ENCODE measurements at places on chromosomes 2 and 18. TPM values are rescaled to one million over a fixed set of nuclear protein-coding genes. Genes with fewer than 3 reads are reported as not detected.

CD8B2 gene
- total RNA-seq: not detected

NEU4 gene
- total RNA-seq: 6.8 TPM

LOXHD1 gene
- not detected for total RNA-seq

TMEM247 gene
- total RNA-seq: not detected

IL1R1 gene
- total RNA-seq: 72.8 TPM

CCDC68 gene
- 13.0 TPM for total RNA-seq

HMSD gene
- total RNA-seq: 0.10 TPM

PDCD1 gene
- not detected for total RNA-seq

DUSP28 gene
- 4.8 TPM for total RNA-seq

FAM124B gene
- total RNA-seq: 0.17 TPM

CXCR1 gene
- not detected for total RNA-seq

UGT1A4 gene
- not detected for total RNA-seq

ABCB11 gene
- total RNA-seq: 9.2 TPM

CIB4 gene
- total RNA-seq: not detected

ASXL2 gene
- 13.3 TPM for total RNA-seq

EMILIN2 gene
- 10.6 TPM for total RNA-seq

CAPN13 gene
- 6.0 TPM for total RNA-seq

DNAJC5G gene
- total RNA-seq: not detected

LYG1 gene
- total RNA-seq: 0.16 TPM

C1QL2 gene
- total RNA-seq: 4.9 TPM

CNTNAP5 gene
- not detected for total RNA-seq

SP100 gene
- total RNA-seq: 42.2 TPM

NT5DC4 gene
- total RNA-seq: 2.7 TPM

HOXD1 gene
- not detected for total RNA-seq

EVX2 gene
- 3.7 TPM for total RNA-seq

HOXD13 gene
- total RNA-seq: 33.9 TPM

EVA1A gene
- 30.8 TPM for total RNA-seq

STRN gene
- 14.1 TPM for total RNA-seq

SAG gene
- total RNA-seq: 0.47 TPM

TWIST2 gene
- total RNA-seq: 19.7 TPM

SDC1 gene
- total RNA-seq: 108 TPM

TEKT4 gene
- total RNA-seq: not detected

UGT1A5 gene
- total RNA-seq: not detected

GCG gene
- total RNA-seq: 21.1 TPM

DSEL gene
- total RNA-seq: 15.7 TPM

SCYGR4 gene
- total RNA-seq: not detected

RTP5 gene
- not detected for total RNA-seq

PAX8 gene
- 0.20 TPM for total RNA-seq

MOGAT1 gene
- not detected for total RNA-seq

LHCGR gene
- not detected for total RNA-seq

Data from hepatocyte (in vitro differentiated cells).